ENCODE measurements at places on chromosomes 5 and 9. TPM values are rescaled to one million over a fixed set of nuclear protein-coding genes. Genes with fewer than 3 reads are reported as not detected.

The BTNL9 gene
- 0.22 TPM for total RNA-seq

DNA sequence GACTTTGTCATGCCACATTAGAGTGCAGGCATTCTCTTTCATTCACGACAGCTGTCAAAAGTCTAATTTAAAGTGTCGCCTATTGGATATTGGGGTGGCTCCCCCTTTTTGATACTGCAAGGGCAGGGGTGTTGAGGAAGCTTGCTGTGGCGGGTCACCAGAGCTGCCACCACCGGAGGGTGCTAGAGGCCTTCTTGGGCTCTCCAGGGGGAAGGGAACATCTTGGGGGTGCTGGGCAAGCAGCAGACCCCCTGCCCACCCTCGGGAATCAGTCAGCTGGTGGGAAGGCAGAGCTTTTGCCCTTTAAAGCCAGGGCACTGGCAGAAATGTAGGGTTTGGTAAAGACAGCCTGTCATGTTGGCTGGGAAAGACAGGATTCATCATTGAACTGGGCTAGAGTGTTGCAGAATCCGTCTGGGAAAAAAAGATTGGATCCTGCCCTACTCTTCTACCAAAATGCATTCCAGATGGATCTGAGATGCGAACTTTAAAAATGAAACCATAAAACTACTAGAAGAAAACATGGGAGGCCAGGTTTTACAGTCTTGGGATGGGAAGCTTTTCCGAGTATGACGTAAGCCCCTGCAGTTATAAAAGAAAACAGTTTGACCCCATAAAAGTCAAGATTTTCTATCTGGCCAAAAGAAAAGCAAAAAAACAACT is 22.3 kb downstream of the COL5A1 start:
- DNase-seq: no peak

- no peak for DNase-seq
Measured at GRCh38 chr5:158765407-158765806, 334.3 kb downstream of the EBF1 start.

- DNase-seq: no peak
Measured at GRCh38 chr9:89461265-89461664, 36.6 kb downstream of the SEMA4D start.

Measured in epithelial cell of proximal tubule (primary cell).